Dermis blood vessel endothelial cell (primary cell): ENCODE measurements at places on chromosomes 11 and 22. TPM values are rescaled to one million over a fixed set of nuclear protein-coding genes. Genes with fewer than 3 reads are reported as not detected.

The GTSE1 gene
- 2.7 and 15.6 TPM in 2 replicates for total RNA-seq

DNA sequence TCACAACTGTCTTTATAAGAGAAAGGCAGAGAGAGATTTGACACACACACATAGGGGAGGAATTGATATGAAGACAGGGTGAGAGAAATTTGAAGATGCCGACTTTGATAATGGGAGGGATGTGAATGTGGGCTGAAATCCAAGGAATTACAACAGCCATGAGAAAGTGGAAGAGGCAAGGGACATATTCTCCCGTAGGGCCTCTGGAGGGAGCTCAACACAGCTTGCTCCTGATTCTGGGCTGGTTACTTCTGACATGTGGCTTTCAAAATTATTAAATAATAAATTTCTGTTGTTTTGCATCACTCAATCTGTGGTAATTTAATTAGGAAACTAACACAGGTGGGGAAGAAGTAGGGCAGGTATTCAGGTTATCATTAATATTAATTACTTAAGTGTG lies 282.9 kb downstream of the LUZP2 start:
- DNase-seq = no peak

GRCh38 chr22:20965104-20965887 lies 1.8 kb upstream of the AIFM3 start:
- no peak for DNase-seq

DNA sequence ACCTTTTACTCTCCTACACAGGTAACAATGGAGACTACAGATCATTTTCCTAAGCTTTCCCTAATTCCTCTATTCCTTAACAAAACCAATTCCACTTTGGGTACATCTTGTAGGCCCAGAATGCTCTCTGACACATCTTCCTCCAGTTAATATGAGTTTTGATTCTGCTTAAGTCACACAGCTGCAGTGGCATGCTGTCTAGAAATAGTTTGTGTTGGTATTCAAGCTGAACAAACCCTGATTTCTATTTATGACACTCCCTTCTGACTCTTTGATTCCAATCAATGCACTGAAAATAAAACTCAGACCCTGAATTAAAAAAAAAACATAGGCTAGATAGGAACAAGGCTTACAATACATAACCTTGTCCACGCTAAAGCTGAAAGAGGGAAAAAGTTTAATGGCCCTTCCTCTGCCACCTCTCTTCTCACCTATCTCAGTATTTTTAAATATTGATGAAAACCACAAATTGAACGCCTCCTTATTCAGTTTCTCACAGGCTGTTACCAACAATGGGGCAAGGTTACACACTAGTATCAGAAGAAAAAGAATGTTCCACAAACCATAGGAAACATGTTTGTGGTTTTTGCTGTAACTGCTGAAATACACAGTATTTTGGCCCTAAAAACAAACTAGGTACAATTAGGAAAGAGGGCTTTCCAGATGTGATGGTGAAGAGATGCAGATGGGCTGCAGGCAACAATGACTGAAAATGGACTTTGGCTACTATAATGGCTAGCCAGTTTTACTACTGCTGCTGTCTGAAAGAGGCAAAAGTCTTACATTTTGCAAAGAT lies 35.7 kb upstream of the GAB2 start:
- DNase-seq = no peak

DNA sequence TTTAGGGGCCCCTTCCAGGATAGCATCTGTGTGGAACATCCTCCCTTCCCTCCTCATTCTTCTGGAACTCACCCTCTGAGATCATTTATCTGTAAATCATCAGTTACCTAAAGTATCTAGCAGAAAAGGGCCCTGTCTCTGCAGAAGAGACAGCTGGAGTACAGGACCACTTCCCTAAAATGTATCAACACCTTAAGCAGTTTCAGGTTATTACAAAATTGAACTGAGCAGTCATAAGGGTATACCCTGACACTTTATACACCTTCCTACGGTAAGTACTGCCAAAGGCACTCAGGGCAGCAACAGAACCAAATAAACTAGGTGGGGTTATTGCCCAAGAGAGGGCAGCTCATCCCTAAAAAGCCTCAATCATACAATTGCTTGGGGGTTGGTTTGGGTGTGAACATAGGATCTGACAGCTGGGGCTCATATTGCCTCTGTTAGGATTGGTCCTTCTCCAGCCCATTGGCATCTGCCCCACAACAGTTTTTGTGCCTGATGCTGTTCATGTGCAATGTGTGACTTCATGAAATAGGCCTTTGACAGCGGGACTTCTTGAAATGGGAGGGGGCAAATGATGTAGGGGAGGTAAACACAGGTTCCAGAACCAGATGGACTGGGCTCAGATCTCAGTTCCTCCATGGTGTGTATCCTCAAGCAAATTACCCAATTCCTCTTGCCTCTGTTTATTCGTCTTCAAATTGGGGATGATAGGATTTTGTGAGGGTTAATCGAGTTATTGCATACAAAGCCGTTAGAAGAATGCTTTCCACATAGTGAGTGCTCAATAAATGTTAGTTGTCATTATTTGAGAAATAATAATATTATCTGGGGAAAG lies 2.9 kb downstream of the POU2AF3 start:
- DNase-seq = no peak

- DNase-seq = peak; percentile 12
Measured at GRCh38 chr11:106974831-106975230, 43.4 kb downstream of the GUCY1A2 start.

DNA sequence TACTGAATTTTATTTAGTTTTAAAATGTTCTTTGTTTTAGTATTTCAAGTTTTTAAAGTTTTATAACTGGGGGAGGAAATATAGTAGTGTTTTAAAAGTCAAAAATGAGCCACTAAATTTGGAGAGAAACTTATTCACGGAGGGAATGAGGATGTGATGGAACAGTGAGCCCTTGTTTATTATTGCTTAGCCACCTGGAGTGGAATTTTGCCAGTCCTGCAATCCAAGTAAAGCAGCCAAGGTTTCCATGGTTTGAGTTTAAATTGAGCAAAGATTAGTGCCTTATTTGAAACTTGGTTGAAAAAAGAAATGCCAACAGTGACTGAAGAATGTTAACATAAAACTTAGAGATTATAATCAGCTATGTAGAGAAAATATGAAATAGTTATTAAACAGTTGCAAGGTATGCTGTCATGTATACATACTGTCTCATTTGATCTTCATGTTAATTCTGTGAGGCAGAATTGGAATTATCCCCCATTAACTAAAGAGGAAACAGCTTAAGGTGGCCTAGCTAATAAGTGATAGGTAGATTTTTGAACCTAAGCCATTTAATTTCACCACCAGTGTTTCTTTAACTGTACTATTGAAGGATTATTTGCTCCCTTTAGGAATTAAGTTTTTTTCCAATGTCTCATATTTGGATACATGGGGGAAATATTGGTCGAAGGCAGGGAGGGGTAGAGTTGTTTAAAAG lies 36.4 kb downstream of the SWAP70 start:
- peak; percentile 61 for DNase-seq
